ENCODE measurements at places on chromosomes 13 and 19.
A peak's percentile ranks its signal among the peaks of the same experiment; 100 is the strongest.

DNA sequence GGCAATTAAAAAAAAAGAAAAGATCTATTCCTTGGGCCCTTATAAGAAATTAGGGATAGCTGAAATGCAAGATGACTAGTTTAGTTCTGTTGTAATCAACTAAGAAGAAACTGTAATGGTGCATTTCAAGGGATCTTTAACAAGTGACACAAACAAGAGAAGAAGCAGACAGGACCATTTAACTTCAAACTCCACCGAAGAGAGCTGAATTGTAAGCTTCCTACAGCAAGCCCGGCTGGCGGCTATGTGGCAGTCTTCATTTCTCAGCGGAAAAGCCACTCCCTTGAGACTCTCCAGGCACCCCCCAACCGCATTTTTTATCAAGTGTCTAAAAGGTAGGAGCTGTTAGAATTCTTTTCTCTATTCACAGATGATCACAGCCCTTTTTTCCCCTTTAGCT, 305.2 kb upstream of the ZNF507 start:
- DNase-seq: no peak

DNA sequence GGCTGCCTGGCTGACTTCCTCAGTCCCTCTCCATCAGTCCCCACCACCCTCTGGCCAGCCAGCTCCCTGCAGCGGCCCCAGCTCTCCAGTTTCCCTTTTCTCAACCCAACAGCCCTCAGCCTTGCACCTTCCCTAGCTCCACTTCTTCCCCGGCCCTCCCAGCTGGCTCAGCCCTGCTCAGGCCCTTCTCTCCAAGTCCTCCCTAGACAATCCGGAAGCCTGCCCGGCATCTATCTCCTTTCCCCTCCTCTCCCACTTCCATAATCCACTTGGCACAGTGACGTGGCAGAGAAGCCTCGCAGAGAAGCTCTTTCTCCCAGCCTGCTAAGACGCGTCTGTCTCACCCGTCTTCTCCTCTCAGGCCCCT, 1.1 kb downstream of the UBXN6 start:
- peak; percentile 75 for DNase-seq

DNA sequence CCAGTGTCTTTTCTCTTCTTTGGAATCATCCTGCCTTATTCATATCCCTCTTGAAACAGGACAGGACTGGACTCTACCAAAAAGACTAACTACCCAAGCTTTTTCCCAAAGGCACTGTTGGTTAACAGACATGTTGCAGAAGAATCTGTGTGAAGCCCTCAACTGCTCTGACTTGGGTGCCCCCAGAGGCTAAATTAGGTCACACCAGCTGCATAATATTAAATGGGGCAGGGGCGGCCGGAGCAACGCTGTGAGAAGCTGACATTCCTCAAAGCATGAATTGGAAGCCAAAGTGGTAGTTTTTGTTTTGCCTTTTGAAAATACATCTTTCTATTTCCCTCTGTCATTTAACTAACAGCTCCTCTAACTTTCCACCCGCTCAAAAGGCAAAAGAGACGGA, 185.9 kb downstream of the LHFPL6 start:
- DNase-seq: no peak

DNA sequence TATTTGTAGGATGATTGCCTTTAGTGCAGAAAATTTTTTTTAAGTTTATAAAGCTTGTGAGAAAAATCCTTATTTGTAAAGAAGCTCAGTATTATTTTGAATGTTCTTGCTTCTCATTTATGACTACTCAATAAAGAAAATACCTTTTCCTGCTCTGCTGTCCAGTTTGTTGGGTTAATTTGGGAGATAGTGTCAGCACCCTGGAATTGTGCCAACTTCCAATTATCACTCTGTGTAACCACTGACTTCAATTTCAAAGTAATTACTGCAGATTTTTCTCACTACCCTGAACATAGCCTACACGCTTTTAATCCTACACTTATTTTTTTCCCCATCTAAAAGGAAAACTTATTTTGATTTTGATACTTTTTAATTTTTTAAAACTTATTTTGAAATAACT, 93.1 kb downstream of the GGACT start:
- no peak for DNase-seq

- DNase-seq: no peak
These were observed 1.9 kb downstream of the JSRP1 start for GRCh38 chr19:2254064-2254872.

GRCh38 chr19:46371371-46371901, 24.5 kb downstream of the PPP5C start:
- no peak for DNase-seq

DNA sequence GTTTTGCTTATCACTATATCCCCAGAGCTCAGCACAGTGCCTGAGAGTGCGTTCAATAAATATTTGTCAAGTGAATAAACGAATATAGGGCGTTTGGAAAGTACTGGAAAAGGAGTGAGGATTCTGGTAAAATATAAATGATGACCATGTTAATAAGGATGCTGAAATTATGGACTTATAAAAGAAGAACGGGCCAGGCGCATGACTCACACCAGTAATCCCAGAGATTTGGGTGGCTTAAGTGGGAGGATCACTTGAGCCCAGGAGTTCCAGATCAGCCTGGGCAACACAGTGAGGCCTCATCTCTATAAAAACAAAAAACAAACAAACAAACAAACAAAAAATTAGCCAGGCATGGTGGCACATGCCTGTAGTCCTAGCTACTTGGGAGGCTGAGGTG, 198.1 kb downstream of the VWA8 start:
- no peak for DNase-seq
